ENCODE measurements at places on chromosomes 6 and 20.

DNA sequence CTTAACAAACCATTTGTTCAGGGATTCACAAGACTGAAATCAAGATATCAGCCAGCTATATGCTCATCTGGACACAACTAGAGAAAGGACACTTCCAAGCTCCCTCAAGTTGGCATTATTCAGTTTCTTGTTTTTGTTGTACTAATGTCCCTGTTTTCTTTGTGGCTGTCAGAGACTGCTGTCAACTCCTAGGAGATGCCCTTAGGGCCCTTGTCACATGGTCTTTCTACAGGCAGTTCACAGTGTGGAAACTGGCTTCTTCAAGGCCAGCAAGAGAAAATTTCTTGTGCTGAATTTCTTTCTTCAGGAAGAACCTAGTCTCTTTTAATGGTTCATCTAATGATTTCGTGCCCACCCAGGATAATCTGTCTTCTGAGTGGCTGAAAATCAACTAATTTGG, 677.2 kb upstream of the MAN1A1 start:
- no peak for DNase-seq

DNA sequence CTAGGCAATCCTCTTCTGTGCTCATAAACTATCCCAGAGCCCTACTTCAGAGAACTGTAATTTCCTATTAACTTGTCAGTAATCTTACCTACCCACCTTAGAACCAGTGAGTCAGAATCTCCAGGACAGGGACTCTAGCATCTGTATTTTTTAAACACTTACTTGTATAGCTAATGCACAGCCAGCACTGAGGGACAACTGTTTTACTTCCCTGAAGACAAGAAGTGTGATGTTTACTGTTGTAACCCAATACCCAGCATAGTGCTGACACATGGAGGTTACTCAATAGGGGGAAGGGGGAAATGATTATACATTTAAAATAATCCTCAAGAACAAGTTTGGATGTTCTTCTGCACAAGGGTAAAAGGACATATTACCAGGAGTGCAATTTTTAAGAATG, 130.8 kb downstream of the BTBD9 start:
- DNase-seq, result no peak

DNA sequence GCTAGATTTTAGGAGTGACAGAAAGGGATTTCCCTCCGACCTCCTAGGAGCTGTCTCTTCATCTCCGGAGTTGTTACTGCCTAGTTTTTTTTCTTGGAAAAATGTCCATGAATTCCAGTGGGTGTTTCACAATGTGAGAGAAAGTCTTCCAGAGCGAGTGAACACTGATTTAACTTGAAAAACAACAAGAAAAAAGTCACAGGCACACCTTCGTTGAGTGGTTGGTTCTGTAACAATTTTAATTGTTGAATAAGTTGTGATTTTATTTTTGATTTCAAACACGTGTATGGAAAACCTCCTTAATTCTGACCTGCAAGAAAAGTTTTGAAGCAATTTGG, 2.9 kb downstream of the TFAP2C start:
- DNase-seq, result no peak

DNA sequence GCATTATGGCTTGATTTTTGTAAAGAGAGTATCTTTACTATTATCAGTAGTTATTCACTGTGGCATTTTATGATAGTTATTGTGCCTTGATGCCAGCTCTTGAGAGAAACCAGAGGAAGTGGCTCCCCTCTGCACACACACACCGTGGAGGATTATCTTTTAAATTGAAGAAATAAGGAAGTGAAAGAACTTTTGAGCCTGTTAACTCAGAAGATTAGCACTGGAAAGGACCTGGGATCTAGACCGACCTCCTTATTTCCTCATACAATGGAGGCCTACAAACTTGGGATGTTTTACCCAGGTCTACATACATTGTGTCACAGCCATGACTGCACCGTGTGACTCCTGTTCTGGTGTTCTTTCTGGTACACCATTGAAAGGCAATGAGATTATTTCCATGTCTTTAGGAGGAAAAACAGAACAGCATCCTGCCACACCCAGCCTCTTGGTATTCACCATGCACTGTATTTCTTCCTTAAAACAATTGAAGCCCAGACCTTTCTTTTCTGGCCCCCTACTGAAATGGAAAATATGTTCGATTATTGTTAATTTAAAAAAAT, 40.6 kb downstream of the HECA start:
- no peak for DNase-seq

DNA sequence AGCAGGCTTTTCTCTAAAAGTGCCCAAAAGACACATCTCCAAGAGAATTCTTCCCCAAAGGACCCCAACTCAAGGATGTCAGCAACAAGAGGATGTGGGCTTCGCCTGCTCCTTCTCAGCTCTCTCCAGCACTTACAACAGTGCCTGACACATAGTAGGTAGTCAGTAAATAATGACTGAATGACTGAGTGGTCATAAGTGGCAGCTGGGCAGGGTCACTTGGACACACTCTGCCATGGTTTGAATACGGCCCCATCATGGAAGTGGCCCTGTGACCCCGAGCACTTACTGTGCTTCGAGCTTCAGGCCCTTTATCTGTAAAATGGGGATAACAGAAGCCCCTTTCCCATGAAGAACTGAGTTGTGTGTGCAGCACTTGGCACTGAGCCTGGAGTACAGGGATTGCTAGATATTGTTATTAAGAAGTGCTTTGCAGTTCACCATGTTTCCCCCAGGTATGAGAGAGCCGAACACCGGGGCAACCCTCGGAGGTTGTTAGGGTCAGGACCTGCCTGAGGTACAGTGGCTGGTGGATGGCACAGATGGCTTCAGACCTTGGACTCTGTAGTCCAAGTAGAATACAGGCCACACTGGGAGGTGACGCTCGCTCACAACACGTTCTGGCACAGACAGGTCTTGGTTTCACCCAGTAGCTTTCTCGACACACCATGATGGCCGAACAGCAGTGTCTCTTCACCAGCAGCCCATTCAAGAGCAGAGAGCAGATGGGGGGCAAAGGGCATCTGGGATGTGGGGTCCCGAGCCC, 56.0 kb downstream of the NOL4L start:
- DNase-seq, result no peak

DNA sequence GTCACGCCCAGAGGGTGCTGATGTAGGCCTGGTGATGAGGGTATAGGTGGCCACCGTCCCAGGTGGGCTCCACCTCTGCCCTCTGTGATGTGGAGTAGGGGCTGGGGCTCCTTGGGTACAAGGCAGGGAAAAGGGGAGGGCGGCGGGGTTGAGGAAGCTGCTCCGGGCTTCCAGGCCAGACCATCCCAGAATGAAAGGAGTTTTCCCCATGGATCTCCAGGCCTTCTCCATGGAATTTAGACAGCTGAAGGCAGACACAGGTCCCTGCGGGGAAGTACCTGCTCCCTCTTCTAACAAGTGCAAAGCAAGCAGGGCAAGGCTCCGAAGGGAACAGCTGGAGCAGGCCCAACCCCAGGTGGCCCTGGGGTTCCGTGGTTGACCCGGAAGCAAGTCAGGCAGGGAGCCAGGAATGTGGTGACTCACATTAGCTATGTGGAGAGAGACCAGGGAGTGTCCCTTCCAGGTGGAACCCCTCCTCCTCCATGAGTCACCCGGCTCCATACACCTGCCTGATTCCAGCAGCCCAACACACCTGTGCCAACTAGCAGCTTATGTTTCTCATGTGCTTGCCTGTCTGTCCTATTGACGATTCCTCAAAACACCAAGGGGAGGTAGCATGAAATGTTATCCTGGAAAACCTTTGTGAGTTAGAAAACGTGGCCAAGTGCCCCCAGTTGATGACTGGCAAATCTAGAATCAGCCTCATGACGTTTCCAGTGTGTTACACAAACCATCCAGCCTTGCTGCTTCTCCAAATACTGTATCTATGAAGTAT, 59.7 kb upstream of the SNX9 start:
- DNase-seq, result no peak

- no peak for DNase-seq
Measured at GRCh38 chr6:149147938-149148718, 169.4 kb upstream of the TAB2 start.

- no peak for DNase-seq
Measured at GRCh38 chr6:163709693-163710092, 295.2 kb downstream of the QKI start.

- DNase-seq, result no peak
Measured at GRCh38 chr6:164579035-164579434, 730.4 kb downstream of the C6orf118 start.

DNA sequence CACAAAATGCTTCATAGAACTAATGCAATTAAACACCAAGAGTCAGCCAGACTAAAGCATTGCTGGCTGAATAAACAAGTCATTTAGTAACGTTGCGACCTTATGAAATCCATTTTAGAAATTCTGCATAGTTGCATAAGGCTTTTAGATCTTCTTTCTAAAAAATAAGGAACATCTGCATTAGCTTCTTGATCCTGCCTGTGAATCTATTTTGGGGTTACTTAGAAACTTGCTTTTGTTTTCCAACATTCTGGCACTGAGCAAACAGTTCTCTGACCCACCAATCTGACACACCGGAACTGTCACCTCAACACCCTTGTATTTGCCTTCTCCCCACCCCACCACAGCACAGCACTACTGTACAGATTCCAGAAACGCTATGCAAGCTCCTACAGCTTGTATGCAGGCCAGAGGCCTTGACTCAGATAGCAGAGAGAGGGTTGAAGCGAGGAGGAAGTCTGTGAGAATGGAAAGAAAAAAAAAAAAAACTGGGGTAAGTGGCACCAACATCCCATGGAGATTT, 55.0 kb downstream of the KIF13A start:
- DNase-seq, result no peak

DNA sequence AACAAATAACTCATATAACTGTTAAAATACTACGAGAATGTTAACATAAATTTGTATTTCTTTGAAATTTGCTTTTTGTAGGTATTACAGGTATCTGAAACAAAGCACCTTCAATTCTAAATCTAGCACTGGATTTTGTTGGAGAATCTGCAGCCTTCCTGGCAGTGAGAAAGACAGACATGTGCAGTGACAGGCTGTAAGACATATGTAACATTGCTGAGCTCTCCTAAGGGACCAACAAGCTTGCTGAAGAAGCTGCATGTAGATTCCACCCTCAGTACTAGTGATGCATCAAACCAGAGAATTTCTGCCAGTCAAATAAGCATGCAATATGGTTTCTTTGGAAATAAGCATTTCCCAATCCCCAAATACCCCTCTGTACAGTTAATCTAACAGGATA, 20.5 kb upstream of the KIAA1586 start:
- DNase-seq, result no peak

DNA sequence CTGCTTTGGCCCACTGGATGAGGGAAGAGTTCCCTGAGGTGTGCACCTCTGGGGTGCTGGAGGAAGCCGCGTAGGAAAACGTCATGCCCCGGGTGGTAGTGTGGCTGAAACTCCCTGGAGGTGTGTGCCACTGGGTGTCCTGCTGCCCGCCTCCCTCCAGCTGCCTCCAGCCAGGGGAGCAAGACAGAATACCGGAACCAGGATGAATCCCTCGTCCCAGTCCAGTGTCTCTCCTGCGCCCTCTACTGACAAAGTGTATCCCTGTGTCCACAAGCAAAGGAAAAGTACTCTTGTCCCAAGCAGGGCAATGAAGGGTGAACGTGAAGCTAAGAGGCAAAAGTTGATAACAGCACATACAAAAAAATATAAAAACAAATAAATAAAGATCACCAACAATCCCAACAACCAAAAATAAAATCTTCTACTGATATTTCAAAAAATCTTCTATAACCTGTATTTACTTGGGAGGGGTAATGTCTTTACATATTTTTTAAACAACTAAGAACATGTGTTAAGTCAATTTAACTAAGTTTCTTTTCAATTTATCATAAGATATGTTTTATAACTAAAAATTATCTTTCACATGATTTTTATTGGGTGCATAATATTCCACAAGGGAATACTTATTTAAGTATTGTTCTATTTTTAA, 437.6 kb downstream of the MAFB start:
- no peak for DNase-seq

DNA sequence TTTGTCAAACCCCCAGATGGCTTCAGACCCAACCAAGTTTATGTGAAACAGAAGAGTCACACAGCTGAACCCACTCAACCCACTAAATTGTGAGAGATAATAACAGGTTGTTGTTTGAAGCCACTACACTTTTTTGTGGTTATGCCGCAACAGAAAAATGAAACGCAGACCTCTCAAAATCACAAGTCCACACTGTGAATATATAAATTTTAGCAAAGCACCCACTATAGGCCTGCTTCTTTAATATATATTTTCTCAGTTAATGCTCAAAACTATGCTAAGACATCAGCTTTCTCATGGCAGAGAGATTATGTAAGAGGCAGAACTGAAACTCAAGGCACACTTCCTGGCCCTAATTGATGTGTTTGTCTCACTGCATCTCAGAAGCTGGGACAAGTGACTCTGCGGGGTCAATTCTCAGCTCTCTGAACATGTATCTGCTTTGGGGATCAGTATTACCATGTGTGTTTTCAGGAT, 27.7 kb downstream of the MAP3K5 start:
- DNase-seq, result no peak

GRCh38 chr20:41204304-41205265, 67.2 kb downstream of the PLCG1 start:
- no peak for DNase-seq

- no peak for DNase-seq
Measured at GRCh38 chr20:25285091-25285647, 37.3 kb downstream of the PYGB start.

GRCh38 chr6:47000842-47001241, 41.3 kb downstream of the ADGRF1 start:
- DNase-seq, result no peak

DNA sequence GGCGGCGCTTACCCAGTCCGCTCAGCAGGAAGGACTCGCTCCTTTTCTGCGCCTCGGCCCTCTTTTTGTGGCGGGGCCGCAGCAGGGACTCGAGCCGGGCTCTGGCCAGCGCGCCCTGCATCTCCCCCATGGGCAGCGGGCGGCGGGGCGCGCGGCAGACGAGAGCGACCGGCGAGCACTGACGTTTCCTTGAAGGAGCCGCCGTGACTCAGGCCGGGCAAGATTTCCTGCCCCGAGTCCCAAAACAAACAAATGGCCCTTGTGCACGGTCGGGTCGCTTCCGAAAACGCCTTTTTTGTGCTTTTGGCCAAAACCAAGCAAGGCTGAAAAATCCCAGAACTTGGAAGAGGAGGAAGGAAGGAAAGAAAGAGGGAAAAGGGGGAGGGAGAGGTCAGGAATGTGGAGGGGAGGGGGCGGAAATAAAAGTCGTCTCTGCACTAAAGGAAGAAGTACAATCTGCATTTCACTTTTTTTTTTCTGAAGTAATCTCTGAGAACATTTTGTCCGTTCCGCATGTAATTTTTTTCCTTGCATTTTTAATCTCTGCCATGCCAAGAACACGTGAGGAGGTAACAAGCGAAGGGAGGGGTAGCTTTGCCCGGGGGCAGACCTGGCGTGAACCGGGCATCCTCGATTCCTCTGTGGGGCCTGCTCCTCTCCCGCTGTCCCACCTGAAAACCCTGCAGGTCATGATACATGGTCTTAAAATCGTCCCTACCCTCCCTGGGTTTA, 123.3 kb upstream of the SLC2A12 start:
- peak; percentile 14 for DNase-seq

DNA sequence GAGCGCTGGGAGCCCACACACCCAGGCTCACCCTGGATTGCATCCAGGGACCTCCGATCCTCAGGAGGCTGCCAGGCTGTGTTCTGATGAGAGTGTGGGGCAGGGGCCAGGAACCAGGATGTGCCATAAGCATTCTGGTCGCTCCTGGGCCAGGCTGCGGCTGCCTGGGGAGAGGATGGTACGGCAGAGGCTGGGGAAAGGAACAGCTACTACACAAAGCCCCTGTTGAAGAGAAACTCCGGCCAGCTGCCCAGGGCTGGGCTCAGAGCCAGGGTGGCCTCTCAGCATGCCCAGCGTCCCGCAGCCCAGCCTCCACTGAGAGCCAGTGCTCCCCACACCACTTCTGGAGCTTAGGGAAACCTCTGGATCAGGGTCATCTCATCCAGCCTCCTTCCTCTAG, 21.7 kb upstream of the OCSTAMP start:
- DNase-seq, result no peak

- DNase-seq, result no peak
Measured at GRCh38 chr6:49527320-49527719, 23.1 kb upstream of the C6orf141 start.
